ENCODE measurements at places on chromosomes 6 and 20. TPM values are rescaled to one million over a fixed set of nuclear protein-coding genes. Genes with fewer than 3 reads are reported as not detected.
A peak's percentile ranks its signal among the peaks of the same experiment; 100 is the strongest.

DNA sequence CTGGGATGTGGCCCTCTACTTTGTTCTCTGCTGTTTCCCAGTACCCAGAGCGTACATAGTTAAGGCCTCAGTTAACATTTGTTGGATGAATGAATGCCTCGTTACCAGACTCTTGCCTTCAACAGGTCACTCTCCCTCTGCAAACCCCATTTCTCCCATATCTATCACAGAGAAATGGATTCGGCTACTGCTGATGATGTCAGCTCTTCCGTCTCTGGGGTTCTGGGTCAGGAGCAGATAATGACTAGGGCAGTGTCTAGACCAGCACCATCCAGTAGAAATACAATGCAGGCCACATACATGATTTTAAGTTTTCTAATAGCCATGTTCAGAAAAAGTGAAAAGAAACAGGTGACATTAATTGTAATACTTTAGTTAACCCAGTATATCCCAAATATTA is 47.9 kb downstream of the TOX2 start:
- peaks cover 3% of the 10 kb centered on the region for H3K27me3 ChIP-seq
- H3K36me3 ChIP-seq, result peaks cover 26% of the 10 kb centered on the region
- H3K4me1 ChIP-seq, result peaks cover 47% of the 10 kb centered on the region

- peak overlapping the region; percentile 93 for H3K27ac ChIP-seq
- peaks cover 55% of the 10 kb centered on the region for H3K4me1 ChIP-seq
- no peaks in the 10 kb centered on the region for H3K27me3 ChIP-seq
Measured at GRCh38 chr6:112149719-112150263, 62.4 kb downstream of the FAM229B start.

GRCh38 chr6:43981363-43981990 is 145.8 kb downstream of the MRPL14 start:
- peaks cover 20% of the 10 kb centered on the region for H3K4me1 ChIP-seq
- no peak overlapping the region for H3K27ac ChIP-seq
- peaks cover 26% of the 10 kb centered on the region for H3K27me3 ChIP-seq
- DNase-seq, result no peak
- H3K36me3 ChIP-seq, result no peaks in the 10 kb centered on the region
- no peak overlapping the region for H3K4me3 ChIP-seq

DNA sequence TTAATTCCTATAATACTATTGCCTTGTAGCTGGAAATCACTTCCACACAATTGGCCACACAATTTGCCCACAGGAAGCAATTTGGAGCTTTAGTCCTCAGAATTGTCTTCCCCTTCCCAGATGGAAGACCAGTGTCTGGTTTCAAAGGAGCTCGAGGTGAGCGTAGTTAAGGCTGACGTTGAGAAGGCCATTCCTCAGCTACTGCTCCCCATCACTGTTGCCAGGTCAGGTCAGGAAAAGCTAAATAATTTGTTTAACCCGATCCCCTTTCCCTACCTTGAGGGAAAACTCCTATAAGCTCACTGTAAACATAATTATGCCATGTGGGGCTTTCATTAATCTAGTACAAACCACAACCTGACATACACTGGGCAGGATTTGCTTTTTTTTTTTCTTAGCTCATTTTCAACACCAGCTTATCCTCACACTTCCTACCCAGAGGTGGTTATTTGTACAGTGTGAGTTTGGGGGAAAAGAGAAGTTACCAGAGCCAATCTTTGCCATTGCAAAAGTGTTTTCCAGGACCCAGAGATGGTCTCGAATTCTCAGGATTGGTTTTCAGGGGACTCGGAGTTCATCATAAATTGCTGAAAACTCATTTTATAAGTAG is 242.7 kb downstream of the CLIC5 start:
- no peak overlapping the region for H3K27ac ChIP-seq
- H3K4me1 ChIP-seq, result no peaks in the 10 kb centered on the region
- no peak overlapping the region for H3K4me3 ChIP-seq
- H3K27me3 ChIP-seq, result peaks cover 3% of the 10 kb centered on the region
- H3K36me3 ChIP-seq, result no peaks in the 10 kb centered on the region

GRCh38 chr6:30862156-30862875 is 22.0 kb upstream of the DDR1 start:
- H3K27ac ChIP-seq, result no peak overlapping the region
- peaks cover 5% of the 10 kb centered on the region for H3K36me3 ChIP-seq
- DNase-seq, result no peak
- H3K4me3 ChIP-seq, result no peak overlapping the region

GRCh38 chr20:63698739-63699465 is 2.5 kb downstream of the TNFRSF6B start:
- peak; percentile 72 for DNase-seq
- peaks cover 32% of the 10 kb centered on the region for H3K27me3 ChIP-seq
- H3K36me3 ChIP-seq, result no peaks in the 10 kb centered on the region
- H3K4me3 ChIP-seq, result peak overlapping the region; percentile 50

GRCh38 chr6:113281431-113281830 is 575.7 kb upstream of the MARCKS start:
- H3K27me3 ChIP-seq, result peaks cover 2% of the 10 kb centered on the region
- peaks cover 23% of the 10 kb centered on the region for H3K4me1 ChIP-seq
- no peak for DNase-seq
- H3K36me3 ChIP-seq, result peaks cover 12% of the 10 kb centered on the region
- H3K27ac ChIP-seq, result peak overlapping the region; percentile 37

DNA sequence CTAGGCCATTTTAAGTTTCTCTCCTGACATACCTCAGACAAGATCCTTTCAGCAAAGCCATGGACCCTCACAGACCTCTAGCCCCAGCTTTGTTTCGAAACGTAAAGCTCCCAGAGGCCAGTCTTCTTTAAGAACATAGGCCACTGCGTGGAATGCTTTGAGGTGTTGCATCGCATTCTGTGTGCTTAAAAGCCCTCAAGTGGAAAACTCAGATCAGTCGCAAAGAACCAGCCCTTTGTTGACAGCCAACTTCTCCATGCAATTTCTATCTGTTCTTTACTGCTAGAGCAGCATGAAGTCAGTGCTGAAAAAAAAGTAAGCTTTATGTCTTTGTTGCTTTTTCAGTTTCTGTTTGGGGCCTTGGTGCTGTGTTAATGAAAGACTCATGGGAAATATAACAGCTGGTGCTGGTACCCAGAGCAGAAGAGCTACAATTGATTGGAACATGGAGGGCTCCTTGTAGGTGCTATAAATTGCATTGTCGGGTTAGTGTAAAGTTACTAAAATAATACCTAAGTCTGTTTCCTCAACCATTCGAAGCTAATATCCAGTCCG is 142.6 kb downstream of the MAP3K7 start:
- H3K27me3 ChIP-seq, result peaks cover 4% of the 10 kb centered on the region
- H3K36me3 ChIP-seq, result no peaks in the 10 kb centered on the region

DNA sequence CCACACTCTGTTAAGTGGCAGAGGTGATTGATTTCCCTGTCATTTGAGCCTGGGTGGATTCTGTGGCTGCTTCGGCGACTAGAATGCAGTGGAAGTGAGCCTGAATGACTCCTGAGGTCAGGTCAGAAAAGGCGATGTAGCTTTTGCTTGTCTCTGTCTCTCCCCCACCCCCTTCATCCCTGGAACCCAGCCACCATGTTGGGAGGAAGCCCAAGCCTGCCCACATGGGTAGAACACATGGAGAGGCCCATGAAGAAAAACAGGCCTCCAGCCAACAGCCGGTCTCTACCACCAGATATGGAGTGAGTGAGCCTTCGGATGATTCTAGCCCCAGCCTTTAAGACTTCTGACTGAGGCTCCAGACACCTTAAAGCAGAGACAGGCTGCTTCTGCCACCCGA is 181.0 kb downstream of the TFAP2C start:
- H3K4me3 ChIP-seq, result no peak overlapping the region
- H3K4me1 ChIP-seq, result no peaks in the 10 kb centered on the region

DNA sequence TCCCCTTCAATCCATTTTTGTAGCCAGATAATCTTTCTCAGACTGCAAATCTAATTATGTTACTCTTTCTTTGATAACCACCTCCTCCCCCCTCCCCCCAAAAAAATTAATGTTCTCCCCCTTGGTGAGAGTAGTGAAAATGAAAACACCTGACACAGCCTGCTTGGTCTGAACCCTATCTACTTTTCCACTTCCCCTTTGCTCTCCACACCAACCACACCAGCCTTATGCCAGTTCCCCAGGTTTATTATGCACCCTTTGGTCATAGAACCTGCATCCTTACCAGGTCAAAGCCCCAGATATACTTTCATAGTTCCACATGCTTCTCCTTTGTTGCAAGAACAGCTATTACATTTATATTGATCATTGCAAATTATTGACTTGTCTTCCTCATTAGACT is 19.4 kb downstream of the PFDN4 start:
- no peaks in the 10 kb centered on the region for H3K27me3 ChIP-seq
- DNase-seq, result no peak
- peaks cover 9% of the 10 kb centered on the region for H3K4me1 ChIP-seq
- no peak overlapping the region for H3K4me3 ChIP-seq

- DNase-seq, result peak; percentile 43
- peak overlapping the region; percentile 86 for H3K27ac ChIP-seq
- peaks cover 75% of the 10 kb centered on the region for H3K4me1 ChIP-seq
- peaks cover 1% of the 10 kb centered on the region for H3K36me3 ChIP-seq
Measured at GRCh38 chr6:57265755-57266221, 43.7 kb upstream of the RAB23 start.

GRCh38 chr6:5904532-5904931 is 102.2 kb downstream of the NRN1 start:
- no peak overlapping the region for H3K27ac ChIP-seq
- no peak overlapping the region for H3K4me3 ChIP-seq
- no peaks in the 10 kb centered on the region for H3K36me3 ChIP-seq
- peaks cover 20% of the 10 kb centered on the region for H3K4me1 ChIP-seq
- H3K27me3 ChIP-seq, result no peaks in the 10 kb centered on the region

- peak; percentile 96 for DNase-seq
- H3K27me3 ChIP-seq, result peaks cover 5% of the 10 kb centered on the region
- H3K4me3 ChIP-seq, result peak overlapping the region; percentile 67
- peaks cover 53% of the 10 kb centered on the region for H3K4me1 ChIP-seq
Measured at GRCh38 chr6:13355043-13355945, 27.0 kb upstream of the TBC1D7 start.

GRCh38 chr6:2706558-2706957 is 44.2 kb downstream of the MYLK4 start:
- H3K4me3 ChIP-seq, result no peak overlapping the region
- no peak for DNase-seq
- H3K27me3 ChIP-seq, result peaks cover 30% of the 10 kb centered on the region
- H3K27ac ChIP-seq, result no peak overlapping the region
- peaks cover 16% of the 10 kb centered on the region for H3K36me3 ChIP-seq

- no peaks in the 10 kb centered on the region for H3K36me3 ChIP-seq
- H3K27me3 ChIP-seq, result peaks cover 9% of the 10 kb centered on the region
- peak; percentile 4 for DNase-seq
- no peak overlapping the region for H3K4me3 ChIP-seq
Measured at GRCh38 chr6:142592876-142593275, 291.1 kb downstream of the ADGRG6 start.

- DNase-seq, result no peak
- H3K4me1 ChIP-seq, result peaks cover 42% of the 10 kb centered on the region
- H3K4me3 ChIP-seq, result peak overlapping the region; percentile 96
- no peaks in the 10 kb centered on the region for H3K27me3 ChIP-seq
Measured at GRCh38 chr6:158999154-158999665, 792 bp downstream of the RSPH3 start.

- no peak for DNase-seq
- no peak overlapping the region for H3K4me3 ChIP-seq
- H3K27ac ChIP-seq, result no peak overlapping the region
- no peaks in the 10 kb centered on the region for H3K36me3 ChIP-seq
- peaks cover 6% of the 10 kb centered on the region for H3K4me1 ChIP-seq
- no peaks in the 10 kb centered on the region for H3K27me3 ChIP-seq
Measured at GRCh38 chr6:81130061-81130460, 622.4 kb downstream of the TENT5A start.

GRCh38 chr6:71720705-71721104 is 165.6 kb upstream of the RIMS1 start:
- H3K27me3 ChIP-seq, result peaks cover 3% of the 10 kb centered on the region
- DNase-seq, result no peak
- peaks cover 23% of the 10 kb centered on the region for H3K4me1 ChIP-seq
- H3K4me3 ChIP-seq, result no peak overlapping the region
- no peak overlapping the region for H3K27ac ChIP-seq

DNA sequence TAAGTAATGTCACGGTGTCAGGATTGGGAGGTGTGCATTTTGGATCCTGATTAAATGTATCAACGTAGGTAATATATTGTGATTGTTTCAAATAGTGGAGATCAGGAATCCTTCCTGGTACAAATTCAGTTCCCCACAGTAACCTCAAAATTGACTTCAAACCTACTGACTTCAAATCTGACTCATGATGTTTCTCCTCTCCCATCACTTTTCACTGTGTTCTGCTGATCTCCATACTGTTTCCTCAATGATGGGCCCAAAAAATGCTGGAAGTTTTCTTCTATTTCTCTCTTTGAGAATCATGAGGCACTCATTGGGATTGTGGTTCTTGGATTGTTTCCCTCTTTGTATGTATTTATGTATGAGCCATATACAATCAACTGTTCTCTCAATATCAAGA is 35.9 kb downstream of the LAMA2 start:
- no peaks in the 10 kb centered on the region for H3K36me3 ChIP-seq
- H3K27ac ChIP-seq, result peak overlapping the region; percentile 78
- no peaks in the 10 kb centered on the region for H3K27me3 ChIP-seq
- H3K4me3 ChIP-seq, result peak overlapping the region; percentile 50
- peaks cover 33% of the 10 kb centered on the region for H3K4me1 ChIP-seq
- DNase-seq, result no peak

- peak overlapping the region; percentile 85 for H3K27ac ChIP-seq
- DNase-seq, result no peak
- H3K4me1 ChIP-seq, result peaks cover 35% of the 10 kb centered on the region
Measured at GRCh38 chr20:31587545-31588389, 17.3 kb upstream of the ID1 start.

GRCh38 chr6:125919618-125920017 is 37.0 kb upstream of the HINT3 start:
- H3K36me3 ChIP-seq, result peaks cover 42% of the 10 kb centered on the region
- H3K27ac ChIP-seq, result peak overlapping the region; percentile 92
- H3K4me1 ChIP-seq, result peaks cover 43% of the 10 kb centered on the region
- peak overlapping the region; percentile 80 for H3K4me3 ChIP-seq
- DNase-seq, result no peak

Gene TRAM2
- 245 TPM for total RNA-seq

Gene ADGRB3
- total RNA-seq, result 0.05 TPM

Gene VSX1
- total RNA-seq, result not detected

Gene GSTA3
- not detected for total RNA-seq

Gene KCNK16
- not detected for total RNA-seq

Gene ARFRP1
- 45.9 TPM for total RNA-seq

Gene MUCL3
- total RNA-seq, result not detected

Gene SULF2
- total RNA-seq, result 0.20 TPM

Gene HLA-DRB1
- total RNA-seq, result not detected

Gene ITPR3
- 18.8 TPM for total RNA-seq

Gene HCRTR2
- total RNA-seq, result not detected

Gene FOXQ1
- 2.7 TPM for total RNA-seq
